ENCODE measurements at places on chromosomes 3 and 15.

DNA sequence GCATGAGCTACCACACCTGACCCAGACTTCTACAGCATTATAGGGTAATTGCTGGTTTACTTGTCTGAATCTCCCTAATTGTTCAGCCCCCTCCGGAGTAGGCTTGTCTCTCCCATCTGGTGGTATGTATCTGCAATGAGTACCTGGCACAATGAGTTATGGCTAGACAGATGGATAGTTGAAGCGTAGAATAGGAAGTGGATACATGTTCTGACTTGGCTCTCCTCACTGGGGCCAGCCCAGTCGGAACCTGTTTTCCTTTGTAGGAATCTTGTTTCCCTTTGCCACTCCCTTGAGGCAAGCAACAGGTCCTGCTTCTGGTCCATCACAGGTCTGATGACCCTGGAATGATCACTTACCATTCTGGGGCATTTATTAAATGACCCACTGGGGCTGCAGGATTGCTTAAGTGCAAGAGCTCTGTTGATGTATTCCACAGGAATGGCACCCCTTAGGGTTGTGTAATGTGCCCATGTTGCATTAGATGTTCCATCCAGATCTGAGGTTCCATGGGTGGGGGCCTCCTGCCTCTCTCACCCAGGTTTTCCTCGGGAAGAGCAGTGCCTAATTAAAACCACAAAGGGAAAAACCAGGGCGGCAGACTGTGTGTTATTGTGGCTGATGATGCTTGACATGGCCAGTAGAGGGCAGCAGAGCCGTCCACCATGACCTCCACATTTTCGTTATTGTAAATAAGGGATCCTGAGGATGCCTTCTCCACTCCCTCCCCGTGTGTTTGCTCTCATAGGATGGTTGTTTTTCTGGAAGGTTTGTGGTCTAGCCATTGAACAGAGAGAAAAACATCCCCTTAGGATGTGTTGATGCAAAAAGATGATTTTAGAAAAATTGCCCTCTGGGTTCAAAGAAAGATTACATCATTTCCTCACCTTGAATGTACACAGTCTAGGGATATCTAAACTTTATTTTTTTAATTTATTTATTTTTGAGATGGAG lies 58.0 kb downstream of the CMTM8 start:
- DNase-seq: no peak

GRCh38 chr3:159187706-159188105 lies 385.9 kb downstream of the MFSD1 start:
- no peak for DNase-seq

DNA sequence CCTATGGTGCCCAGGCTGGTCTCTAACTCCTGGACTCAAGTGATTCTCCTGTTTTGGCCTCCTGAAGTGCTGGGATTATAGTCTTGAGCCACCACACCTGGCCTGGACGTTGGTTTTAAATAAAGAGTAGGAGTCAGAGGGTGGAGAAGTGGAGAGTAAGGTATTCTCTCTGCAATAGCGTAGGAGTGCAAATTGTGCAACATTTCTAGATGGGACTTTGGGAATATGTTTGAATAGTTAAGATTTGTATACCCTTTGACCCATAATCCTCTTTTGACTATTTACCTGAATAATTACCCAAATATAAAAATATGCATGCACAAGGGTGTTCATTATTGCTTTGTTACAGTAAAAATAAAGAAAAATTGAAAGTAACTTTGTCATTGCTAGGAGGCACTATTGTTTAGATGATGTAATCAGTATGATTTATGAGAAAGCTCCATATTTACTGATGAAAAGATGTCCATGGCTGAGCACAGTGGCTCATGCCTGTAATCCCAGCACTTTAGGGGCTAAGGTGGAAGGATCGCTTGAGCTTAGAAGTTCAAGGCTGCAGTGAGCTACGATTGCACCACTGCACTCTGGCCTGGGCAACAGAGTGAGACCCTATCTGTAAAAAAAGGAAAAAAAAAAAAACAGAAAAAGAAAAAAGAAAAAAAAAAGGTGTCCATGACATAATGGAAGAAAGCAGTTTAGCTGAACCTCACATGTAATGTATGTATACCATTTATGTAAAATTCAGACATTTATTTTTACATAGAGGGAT lies 15.1 kb upstream of the XYLB start:
- DNase-seq: no peak

DNA sequence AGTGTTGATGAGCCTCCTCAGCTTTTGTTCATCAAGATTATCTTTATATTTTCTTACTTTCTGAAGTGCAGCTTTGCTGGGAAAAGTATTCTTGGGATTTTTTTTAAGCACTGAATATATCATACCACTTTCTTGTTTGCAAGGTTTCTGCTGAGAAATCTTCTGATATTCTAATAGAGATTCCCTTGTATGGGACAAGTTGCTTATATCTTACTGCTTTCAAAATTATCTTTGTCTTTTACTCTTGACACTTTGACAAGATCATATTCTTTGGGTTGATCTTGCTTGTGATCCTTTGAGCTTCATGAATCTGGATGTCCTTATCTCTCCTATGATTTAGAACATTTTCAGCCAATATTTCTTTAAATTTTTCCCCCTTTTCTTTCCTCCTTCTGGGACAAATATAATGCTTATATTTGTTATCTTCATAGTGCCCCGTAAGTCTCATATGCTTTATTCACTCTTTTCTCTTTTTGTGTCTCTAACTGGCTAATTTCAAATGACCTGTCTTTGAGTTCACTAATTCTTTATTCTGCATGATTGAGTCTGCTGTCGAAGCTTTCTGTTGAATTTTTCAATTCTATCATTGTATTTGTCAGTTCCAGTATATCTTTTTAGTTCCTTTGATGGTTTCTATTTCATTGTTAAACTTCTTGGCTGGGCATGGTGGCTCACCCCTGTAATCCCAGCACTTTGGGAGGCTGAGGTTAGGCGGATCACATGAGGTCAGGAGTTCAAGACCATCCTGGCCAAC lies 211.4 kb upstream of the MANF start:
- DNase-seq: no peak

DNA sequence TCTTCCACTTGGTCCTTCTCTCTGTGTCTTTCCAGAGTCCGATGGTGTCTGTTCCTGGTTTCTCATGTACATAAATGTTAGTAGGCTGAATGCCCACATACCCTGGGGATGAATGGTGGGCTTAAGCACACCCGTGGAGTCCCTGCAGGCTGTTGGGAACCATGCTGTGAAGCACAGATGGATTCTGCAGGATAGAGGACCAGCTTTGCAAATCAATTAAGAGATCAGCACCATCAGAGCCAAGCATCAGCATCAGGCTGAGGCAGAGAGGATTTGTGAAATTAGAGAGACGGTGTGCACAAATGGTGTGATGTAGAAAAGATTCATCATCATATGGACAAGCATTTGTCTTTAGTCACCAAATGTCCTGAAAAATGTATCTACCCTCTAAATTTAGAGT lies 127.1 kb downstream of the SV2B start:
- no peak for DNase-seq

DNA sequence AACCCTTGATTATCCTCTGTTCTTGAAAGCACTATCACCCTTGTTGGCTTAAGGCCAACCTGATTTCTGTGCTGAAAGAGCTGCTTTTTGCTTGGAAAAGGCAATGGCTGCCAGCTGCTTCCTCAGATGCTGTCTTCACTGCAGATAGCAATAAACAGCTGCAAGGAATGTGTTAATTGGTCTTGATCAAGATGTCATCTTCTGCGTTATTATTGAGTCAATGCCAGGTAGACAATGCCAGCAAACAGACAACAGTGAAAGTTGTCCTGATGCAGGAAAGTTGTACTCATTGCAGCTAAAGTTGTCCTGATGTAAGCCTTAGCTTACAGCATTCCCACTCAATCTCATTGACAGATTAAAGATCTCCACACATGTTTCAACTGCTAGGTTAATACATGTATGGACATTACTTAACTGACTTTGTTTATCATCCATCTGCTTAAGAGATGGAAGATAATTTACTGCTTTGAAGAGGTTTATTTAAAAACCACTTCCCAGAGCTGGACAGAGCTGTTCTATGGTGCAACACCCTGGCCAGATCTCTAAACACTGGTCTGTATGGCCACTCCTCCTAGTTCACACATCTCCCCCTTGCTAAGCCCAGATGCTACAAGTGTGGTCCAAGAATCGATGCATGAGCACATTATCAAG lies 251.0 kb upstream of the MCTP2 start:
- DNase-seq: no peak

- DNase-seq: no peak
These were observed 115.2 kb upstream of the SEMA6D start for GRCh38 chr15:47602121-47602520.

GRCh38 chr3:176106380-176106779 lies 1090.9 kb downstream of the TBL1XR1 start:
- no peak for DNase-seq

- no peak for DNase-seq
These were observed 58.5 kb downstream of the LPP start for GRCh38 chr3:188212308-188212969.

DNA sequence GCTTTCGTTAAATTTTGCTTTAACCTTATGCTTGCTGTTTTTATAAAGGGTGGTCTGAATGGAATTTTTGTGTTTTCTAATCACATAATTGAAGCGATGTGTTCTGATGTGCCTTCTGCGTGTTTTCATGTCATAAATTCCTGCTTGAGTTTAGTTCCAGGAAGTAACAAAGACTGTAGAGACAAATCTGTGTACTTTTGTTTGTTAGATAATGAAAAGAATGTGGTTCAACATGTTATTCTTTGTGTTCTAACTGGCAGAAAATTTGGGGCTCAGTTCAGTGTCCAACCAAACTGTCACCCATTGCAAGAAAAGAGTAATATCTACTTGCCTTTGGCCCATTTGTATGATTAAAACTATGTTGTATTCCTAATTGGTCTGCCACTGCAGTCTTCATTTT lies 324.0 kb downstream of the DIPK2A start:
- DNase-seq: no peak

GRCh38 chr15:78929536-78930264 lies 15.1 kb downstream of the CTSH start:
- no peak for DNase-seq

GRCh38 chr3:118772547-118773011 lies 262.1 kb downstream of the IGSF11 start:
- DNase-seq: no peak

DNA sequence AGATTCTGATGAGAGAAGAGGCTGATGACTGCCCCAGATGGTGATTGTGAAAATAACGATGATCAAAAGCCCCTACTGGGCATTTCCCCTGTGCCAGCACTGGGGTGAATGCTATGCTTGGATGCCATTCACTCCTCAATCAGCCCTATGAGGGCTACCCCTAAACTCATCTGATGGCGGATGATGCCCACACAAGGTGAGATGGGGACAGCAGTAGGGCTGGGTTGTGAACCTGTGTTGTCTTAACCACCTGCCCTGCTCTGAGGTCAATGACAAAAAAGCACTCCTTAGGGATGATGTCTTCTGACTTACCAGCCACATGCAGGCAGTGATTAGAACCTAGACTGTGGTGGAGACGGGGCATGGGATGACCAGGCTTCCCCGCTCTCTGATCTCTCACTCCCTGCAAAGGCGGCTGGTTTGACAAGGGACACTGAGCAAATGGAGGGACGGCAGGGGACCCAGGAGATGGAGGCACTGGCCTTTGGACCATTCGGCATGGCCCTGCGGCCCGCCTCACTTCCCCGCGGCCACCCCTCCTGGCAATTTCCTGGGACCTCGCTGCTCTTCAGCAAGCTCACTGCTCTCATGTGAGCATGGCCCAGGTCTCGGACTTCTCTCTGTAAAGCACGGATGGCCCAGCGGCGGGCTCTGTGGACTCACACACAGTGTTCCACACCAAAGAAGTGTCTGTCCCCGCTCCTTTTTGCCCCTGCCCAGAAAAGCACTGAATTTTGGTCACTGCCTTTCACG lies 251.4 kb upstream of the LYSMD4 start:
- DNase-seq: no peak

DNA sequence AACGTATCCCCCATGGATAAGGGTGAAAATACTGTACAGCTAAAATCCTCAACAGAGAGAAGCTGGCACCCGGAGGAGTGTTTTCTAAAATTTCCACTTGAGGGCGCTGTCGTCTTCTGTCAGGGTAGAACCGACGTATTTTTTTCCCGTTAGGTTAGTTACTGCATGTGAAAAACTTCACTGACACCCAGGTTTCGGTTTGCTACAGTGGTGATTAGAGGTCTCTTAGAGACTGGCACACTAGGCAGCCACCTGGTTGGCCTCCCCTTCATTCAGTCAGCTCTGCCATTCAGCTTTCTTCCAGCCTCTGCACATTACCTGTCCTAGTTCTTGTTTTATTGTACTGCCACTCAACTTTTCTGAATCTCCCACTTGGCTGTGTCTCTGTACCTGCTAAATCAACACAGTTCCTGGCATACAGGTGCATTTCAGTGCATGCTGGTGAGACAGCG lies 18.4 kb downstream of the CCK start:
- peak; percentile 23 for DNase-seq

DNA sequence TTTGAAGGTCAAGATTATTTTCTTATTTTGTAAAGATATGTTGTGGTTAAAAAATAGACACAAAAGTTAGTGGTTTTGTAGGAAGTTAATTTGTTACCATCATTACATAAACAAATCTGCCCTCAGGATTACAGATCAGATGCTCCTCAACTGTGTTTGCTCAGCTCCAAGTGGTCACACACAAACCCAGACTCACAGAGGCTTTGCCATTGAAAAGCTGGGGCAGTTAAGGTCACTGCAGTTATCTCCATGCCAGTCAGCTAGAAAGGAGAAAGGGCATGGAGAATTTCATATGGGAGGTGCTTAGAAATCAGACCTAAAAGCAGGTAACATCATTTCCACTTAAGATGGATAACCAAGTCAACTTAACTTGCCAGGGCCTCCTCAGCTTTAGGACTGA lies 825.7 kb upstream of the GBE1 start:
- no peak for DNase-seq

GRCh38 chr3:128736601-128737000 lies 10.6 kb downstream of the RAB7A start:
- DNase-seq: no peak

- no peak for DNase-seq
These were observed 8.7 kb downstream of the CYP1A1 start for GRCh38 chr15:74716651-74717050.

- no peak for DNase-seq
These were observed 435.2 kb upstream of the NAALADL2 start for GRCh38 chr3:174423936-174424335.

DNA sequence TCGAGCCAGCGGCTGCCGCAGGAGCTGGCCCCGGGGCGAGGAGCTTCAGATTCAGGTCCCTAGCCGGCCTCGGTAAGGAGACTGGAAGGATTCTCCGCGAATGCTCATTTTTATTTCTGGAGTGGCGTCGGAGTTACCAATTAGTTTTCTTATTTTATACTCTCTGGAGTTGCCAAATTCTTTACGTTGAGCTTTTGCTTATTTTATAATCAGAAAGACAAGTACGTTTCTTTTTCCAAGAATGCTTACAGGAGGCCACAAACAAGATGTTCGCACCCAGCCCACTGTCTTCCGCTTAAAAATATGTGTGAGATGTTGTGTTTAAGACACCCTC lies 453 bp upstream of the GPR156 start:
- no peak for DNase-seq

All from DMS79 (cell line).